AML-193 (cell line): ENCODE measurements at places on chromosomes 2 and 18.

GRCh38 chr18:72993250-72993649 lies 125.5 kb upstream of the NETO1 start:
- no peak for DNase-seq

DNA sequence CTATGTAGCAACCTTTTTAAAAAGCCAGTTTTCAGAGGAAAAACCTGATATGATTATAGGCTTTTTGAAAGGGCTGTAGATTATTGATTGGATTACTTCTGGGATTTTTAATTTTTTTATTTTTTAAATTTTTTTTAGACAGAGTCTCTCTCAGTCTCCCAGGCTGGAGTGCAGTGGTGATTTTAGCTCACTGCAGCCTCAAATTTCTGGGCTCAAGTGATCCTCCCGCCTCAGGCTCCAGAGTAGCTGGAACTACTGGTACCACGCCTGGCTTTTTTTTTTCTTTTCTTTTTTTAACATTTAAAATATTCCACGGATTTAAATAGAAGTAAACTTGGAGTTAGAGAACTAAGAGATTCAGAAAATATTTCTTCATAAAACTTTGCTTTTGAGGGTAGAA lies 1.2 kb downstream of the MRPL19 start:
- no peak for DNase-seq

DNA sequence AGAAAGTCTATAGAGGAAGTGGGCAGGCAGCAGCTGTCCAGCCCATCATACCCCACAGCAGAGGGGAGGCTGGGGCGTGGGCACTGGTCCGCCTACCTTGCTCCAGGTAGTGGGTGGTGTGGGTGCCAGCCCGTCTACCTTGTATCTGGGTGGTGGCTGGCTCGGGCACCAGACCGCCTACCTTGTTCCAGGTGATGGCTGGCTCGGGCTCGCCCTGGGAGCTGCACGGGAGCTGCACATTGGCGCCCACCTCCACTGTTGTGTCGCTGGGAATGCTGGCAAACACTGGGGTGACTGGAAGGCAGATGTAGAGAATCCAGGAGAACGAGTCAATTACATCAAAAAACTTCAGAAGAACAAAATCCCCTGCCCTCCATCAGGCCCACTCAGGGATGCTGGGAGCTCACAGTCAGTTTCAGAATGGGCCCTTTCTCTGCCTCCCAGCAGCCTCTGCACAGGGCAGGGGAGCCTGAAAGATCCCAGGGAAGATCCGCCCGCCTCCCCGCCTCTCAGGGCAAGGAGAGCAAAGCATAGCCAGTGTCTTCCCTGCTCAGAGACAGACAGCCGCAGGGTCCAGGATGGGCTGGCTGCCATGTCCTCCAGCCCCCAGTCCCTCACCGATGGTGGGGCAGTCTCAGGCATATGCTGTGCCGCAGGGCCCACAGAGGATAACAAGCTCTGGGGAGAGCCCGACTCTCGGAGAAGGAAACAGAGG lies 82.3 kb downstream of the PXDN start:
- no peak for DNase-seq

GRCh38 chr2:9373047-9373446 lies 50.3 kb downstream of the ITGB1BP1 start:
- no peak for DNase-seq

DNA sequence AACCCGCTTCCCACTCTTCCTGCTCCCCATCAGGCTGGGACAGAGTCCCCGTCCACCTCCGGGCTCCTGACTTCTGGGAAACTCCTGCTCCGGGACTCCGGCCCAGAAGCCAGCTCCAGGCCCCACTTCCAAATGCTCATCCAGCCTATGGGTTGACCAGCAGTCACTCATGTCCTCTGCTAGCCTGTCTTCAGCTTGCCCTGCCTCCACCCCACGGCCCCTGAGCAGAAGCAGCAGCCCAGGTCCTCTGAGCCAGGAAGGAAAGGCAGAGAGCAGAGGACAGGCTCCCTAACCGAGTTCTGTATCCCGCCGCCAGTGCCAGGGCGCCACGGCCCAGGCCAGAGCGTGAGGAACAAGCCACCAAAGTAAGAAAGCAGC lies 86.4 kb upstream of the ID2 start:
- no peak for DNase-seq

DNA sequence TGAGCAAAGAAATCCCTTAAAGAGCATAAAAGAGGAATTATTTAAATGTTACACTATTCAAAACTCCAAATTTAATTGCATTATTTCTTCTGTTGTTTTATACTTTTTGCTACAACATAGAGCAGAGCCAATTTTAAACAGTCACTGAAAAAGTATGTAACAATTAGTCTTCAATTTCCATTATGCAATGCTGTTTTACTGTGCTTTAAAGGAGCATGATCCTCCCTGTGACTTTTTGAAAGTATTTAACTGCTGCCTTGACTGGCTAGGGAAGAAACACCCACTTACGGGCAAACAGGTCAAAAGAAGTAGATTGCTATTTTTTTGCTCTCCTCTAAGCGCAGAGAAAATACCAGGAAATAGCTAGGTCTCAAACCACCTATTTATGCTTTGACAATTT lies 217.4 kb upstream of the GCFC2 start:
- no peak for DNase-seq

- no peak for DNase-seq
These were observed 21.3 kb downstream of the SKA1 start for GRCh38 chr18:50396005-50396660.

DNA sequence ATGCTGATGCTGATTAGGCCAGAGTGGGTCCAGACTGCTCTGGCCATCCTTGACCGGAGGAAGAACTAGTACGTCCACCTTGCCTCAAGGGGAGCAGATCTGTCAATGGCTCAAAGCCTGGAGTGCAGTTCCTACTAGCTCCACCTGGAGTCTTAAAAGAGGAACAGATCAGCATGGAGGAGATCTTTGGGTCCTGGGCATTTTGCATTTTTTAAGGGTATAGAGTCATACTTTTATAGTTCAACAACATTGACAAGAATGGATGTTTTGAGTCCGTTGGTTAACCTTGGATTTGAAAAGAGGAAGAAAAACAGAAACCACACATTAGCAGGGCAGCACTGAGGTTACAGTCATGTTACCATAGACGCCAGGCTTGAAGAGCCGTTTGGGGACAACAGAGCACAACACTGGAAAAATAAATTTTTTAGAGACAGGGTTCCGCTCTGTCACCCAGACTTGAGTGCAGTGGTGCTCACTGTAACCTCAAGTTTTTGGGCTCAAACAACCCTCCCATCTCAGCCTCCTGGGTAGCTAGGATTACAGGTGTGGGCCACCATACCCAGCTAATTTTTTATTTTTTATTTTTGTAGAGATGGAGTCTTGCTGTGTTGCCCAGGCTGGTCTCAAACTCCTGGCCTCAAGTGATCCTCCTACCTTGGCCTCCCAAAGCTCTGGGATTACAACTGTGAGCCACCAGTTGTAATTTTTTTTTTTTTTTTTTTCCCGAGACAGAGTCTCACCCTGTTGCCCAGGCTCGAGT lies 78.5 kb downstream of the PRKCE start:
- peak; percentile 68 for DNase-seq

- no peak for DNase-seq
These were observed 361.2 kb upstream of the HNRNPA3 start for GRCh38 chr2:176851200-176851888.

DNA sequence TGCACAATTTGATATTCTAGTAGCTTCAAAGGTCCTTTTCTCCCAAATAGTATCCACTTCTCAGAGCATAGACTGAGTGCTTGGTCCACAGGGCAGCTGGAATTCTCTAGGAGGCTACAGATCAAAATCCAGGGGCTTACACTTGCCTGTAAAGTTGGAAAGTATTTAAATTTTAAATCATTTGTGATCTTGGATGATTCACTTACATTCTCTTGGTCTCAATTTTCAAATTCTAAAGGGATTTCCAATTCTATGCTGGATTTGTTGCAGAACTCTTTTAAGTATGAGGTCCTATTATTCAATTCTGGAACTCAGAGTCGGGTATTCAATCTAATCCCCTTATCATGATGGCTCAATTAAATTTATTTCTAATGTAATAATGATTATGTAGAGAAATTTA lies 492.3 kb downstream of the NYAP2 start:
- DNase-seq = no peak
